GM12878 (cell line): ENCODE measurements at places on chromosomes 1 and 21. TPM values are rescaled to one million over a fixed set of nuclear protein-coding genes. Genes with fewer than 3 reads are reported as not detected.

Gene CD5L
- 0.11 and 0.33 TPM in 2 replicates for polyA plus RNA-seq

Gene EDN2
- 0.43 and 0.61 TPM in 2 replicates for polyA plus RNA-seq

Gene AMY1C
- polyA plus RNA-seq: 0.10 TPM in 1 of 2 replicates, not detected in the other

Gene TCHHL1
- not detected in 2 replicates for polyA plus RNA-seq

Gene SEC22B
- polyA plus RNA-seq: 41.0 and 41.5 TPM in 2 replicates

Gene ALX3
- polyA plus RNA-seq: not detected in 2 replicates

Gene SPATC1L
- 13.4 and 13.8 TPM in 2 replicates for polyA plus RNA-seq

Gene SMAP2
- polyA plus RNA-seq: 107 and 108 TPM in 2 replicates

Gene NDC1
- polyA plus RNA-seq: 52.4 and 56.4 TPM in 2 replicates

Gene RIMS3
- polyA plus RNA-seq: 0.14 and 0.29 TPM in 2 replicates

Gene DYNLT5
- polyA plus RNA-seq: not detected in 2 replicates

Gene LCE1D
- polyA plus RNA-seq: not detected in 2 replicates

Gene ZBTB8A
- polyA plus RNA-seq: 3.7 and 5.0 TPM in 2 replicates

Gene TPTE
- polyA plus RNA-seq: not detected in 2 replicates

Gene LRRC38
- polyA plus RNA-seq: not detected in 2 replicates
